ENCODE measurements at places on chromosomes 7 and 10. TPM values are rescaled to one million over a fixed set of nuclear protein-coding genes. Genes with fewer than 3 reads are reported as not detected.

Gene ZKSCAN5
- 7.2 TPM for polyA plus RNA-seq

Gene FAM25C
- polyA plus RNA-seq = not detected

Gene MKI67
- 42.2 TPM for polyA plus RNA-seq

Gene MSS51
- polyA plus RNA-seq = 0.47 TPM

Gene NEURL1
- polyA plus RNA-seq = 0.12 TPM

Gene NUTM2E
- polyA plus RNA-seq = 0.22 TPM

Gene HHEX
- 16.0 TPM for polyA plus RNA-seq

Gene CRYGN
- not detected for polyA plus RNA-seq

Gene STK32C
- polyA plus RNA-seq = 47.9 TPM

Gene CFAP69
- polyA plus RNA-seq = 1.6 TPM

Gene ZC3HAV1
- polyA plus RNA-seq = 22.7 TPM

Gene PRSS37
- polyA plus RNA-seq = not detected

Gene NKX2-3
- polyA plus RNA-seq = not detected

Gene LRRC18
- not detected for polyA plus RNA-seq

Gene SUFU
- polyA plus RNA-seq = 4.6 TPM

Gene SEMA4G
- 13.5 TPM for polyA plus RNA-seq

Gene TBXAS1
- polyA plus RNA-seq = 8.8 TPM

Gene KLF14
- not detected for polyA plus RNA-seq

Gene ZNF239
- polyA plus RNA-seq = 3.4 TPM

Gene PRKG1
- polyA plus RNA-seq = not detected

Gene ATRNL1
- 0.34 TPM for polyA plus RNA-seq

Gene HOXA4
- 2.3 TPM for polyA plus RNA-seq

Gene NPFFR1
- polyA plus RNA-seq = not detected

Gene IFIT1B
- not detected for polyA plus RNA-seq

Gene SFRP4
- polyA plus RNA-seq = 8.4 TPM

Gene NRCAM
- 134 TPM for polyA plus RNA-seq

Gene RPEL1
- 0.20 TPM for polyA plus RNA-seq

Gene ADCY1
- 1.3 TPM for polyA plus RNA-seq

Gene TAS2R3
- polyA plus RNA-seq = not detected

Gene TAS2R41
- polyA plus RNA-seq = not detected

Gene HOXA11
- polyA plus RNA-seq = 0.61 TPM

Gene NODAL
- not detected for polyA plus RNA-seq

Gene MRLN
- polyA plus RNA-seq = not detected

Gene NPC1L1
- polyA plus RNA-seq = 0.03 TPM

Gene ZNF775
- 5.4 TPM for polyA plus RNA-seq

Gene COL26A1
- polyA plus RNA-seq = 0.47 TPM

Gene LRCH4
- polyA plus RNA-seq = 17.1 TPM

Gene ZNF804B
- polyA plus RNA-seq = not detected

Gene MYL10
- not detected for polyA plus RNA-seq

Gene ARHGEF5
- 2.6 TPM for polyA plus RNA-seq

Gene AKR1B15
- 24.7 TPM for polyA plus RNA-seq

Gene AS3MT
- 9.7 TPM for polyA plus RNA-seq

Gene PAPOLB
- not detected for polyA plus RNA-seq

Gene ABCC2
- 173 TPM for polyA plus RNA-seq

Gene ANKRD61
- 0.49 TPM for polyA plus RNA-seq

Gene VIPR2
- not detected for polyA plus RNA-seq

Gene OR6B1
- polyA plus RNA-seq = not detected

Gene TCERG1L
- polyA plus RNA-seq = not detected

Gene CPN1
- 0.29 TPM for polyA plus RNA-seq

Gene FFAR4
- 0.17 TPM for polyA plus RNA-seq

Gene CYP3A5
- polyA plus RNA-seq = 2.3 TPM

Gene CYP26C1
- not detected for polyA plus RNA-seq

Gene RBM20
- polyA plus RNA-seq = 2.0 TPM
